ENCODE measurements at places on chromosomes 13 and 19.

GRCh38 chr13:79870766-79871165, 389.8 kb downstream of the NDFIP2 start:
- DNase-seq: no peak

- DNase-seq: no peak
Observed at GRCh38 chr13:30787738-30788525, 52.6 kb downstream of the ALOX5AP start.

DNA sequence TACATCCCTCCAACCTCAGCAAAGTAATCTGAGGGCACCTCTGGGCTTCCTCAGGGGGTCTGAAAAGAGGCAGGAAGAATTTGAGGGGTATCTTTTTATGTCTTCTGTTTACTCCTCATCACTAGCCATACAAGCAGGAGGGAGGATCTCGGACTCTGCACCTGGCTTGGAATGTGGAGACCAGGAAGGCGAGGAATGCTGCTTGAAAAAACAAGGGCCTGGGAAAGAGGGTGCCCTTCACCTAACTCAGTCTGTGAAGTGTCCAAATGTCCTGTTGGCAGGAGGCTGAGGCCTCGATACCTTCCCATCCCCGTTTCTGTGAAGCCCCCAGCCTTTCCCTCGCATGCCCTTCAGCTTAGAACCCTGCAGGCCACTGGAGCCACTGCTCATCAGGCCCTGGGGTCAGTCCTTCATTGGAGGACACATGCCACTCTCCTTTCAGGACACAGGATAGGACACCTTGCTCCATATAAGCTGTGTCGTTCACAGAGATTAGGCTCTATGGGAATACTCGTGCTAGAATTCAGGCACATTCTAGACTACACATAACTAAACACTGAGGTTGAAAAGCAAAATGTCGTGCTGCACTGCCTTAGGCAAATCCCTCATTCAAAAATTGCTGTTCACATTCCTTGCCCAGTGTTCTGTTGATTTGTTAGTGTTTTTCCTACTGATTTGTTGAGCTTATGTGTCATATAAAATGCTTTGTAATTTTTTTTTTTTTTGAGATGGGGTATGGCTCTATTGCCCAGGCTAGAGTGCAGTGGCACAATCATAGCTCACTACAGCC, 49.7 kb downstream of the ESD start:
- no peak for DNase-seq

DNA sequence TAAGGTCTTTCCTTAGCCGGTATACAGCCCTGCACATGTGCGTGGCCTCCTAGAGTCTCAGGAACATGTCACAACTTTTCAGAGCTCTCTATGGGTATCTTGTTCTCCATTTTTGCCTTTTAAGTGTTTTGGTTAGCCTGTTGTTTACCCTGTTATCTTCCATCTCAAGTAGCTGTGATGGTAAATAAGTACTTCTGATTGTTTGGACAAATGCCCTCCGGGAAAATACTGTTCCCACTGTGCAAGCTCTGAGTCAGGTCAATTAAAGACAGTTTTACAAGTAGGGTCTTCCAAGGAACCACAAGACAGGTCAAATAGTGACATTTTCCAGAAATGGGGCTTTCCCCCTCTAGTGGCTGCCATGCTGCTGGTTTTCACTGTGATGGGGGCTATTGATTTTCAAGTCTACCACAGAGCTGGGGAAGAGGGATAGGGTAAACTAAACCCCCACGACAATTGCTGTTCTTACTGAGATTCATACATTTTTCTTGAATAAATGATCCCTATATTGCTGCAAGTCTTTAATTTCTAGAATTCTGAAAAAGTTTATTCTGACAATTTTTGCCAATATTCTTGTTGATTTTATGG, 109.5 kb downstream of the TM9SF2 start:
- no peak for DNase-seq

DNA sequence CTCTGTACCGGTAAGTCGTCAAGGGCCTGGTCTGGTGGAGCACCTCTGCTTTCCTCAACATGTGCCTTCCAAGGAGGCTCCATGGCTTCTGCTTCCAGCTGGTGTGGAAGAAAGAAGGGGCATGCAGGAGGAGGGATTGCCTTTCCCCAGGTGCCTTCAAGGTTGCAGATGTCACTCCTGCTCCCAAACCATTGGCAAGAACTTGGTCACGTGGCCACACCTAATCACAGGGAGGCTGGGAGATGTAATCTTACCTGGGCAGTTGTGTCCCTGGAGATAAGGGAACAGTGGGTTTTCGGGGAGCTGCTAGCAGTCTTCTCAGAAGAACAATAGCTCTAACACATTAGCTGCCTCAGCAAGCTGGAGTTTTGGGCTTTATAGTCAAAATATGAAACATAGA, 9.7 kb upstream of the GPR18 start:
- DNase-seq: no peak

GRCh38 chr19:38274739-38275138, 10.4 kb downstream of the SPINT2 start:
- DNase-seq: no peak

DNA sequence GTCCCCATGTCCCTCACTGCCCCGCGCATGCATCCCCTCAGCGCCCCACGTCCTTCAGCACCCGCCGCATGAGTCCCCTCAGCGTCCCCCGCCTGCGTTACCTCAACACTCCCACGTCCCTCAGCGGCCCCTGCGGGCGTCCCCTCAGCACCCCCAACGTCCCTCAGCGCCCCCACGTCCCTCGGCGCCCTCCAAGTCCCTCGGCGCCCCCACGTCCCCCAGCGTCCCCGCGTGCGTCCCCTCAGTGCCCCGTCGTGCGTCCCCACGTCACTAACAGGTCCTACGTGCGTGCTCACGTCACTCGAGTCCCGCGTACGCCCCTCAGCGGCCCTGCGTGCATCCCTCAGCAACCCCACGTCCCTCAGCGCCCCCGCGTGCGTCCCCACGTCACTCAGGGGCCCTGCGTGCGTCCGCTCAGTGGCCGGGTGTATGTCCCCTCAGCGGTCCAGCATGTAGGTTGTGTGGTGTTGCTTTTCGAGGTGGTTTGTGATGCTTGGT, 19.5 kb upstream of the GAS6 start:
- DNase-seq: no peak

- DNase-seq: no peak
Observed at GRCh38 chr13:36051082-36051481, 80.1 kb downstream of the DCLK1 start.

GRCh38 chr19:2072757-2073551, 21.9 kb upstream of the MKNK2 start:
- DNase-seq: no peak

DNA sequence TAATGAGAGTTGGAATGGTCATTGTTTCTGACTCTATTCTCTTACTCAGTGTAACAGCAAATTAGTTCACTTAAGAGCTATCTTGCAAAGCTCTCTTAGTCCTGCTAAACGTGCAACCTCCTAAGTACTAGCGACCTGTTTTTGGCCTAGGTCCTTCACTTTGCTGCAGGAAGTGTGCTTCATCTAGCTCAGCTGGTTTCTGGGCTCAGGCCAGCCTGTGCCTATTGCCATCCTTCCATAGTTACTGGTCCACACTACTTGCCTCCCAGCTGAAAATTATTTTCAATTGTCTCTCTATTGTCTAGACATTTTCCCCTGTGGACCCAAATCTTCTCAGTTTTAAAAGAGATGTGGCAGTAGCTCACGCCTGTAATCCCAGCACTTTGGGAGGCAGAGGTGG, 561.3 kb downstream of the FGF9 start:
- DNase-seq: no peak

DNA sequence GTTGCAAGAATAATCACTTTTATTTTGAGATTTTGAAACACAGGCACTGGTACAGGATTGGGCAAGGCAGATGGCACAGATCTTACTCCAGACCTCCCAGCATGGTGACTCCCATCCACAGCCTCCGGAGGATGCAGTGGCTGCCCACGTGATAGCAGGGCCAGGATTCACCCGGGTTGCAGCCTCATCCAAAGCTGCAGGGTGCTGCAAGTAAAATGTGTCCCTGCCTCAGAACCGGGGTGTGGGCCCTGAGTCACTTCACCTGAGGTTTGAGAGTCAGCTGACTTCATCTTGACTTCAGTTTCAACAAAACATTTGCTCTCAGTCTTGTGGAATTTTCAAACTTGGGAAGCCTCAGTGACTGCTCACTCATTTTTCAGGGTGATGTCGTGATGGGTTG, 201.9 kb downstream of the FGF9 start:
- DNase-seq: no peak

DNA sequence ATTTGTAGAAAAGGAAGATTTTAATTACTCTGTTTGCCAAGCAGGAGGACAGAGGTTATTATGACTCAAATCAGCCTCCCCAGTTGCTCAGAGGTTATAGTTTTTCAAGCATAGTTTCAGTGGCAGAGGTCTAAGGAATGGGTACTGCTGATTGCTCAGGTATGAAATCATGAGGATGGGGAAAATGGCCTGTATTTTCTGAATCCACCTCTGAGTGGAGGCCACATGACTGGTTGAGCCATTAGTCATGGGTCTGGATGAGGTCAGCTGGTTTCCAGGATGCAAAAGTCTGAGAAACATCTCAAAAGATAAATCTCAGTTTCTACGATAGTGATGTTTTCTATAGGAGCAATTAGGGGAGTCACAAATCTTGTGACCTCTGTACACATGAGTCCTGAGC, 62.8 kb upstream of the CEACAM8 start:
- DNase-seq: peak; percentile 13

DNA sequence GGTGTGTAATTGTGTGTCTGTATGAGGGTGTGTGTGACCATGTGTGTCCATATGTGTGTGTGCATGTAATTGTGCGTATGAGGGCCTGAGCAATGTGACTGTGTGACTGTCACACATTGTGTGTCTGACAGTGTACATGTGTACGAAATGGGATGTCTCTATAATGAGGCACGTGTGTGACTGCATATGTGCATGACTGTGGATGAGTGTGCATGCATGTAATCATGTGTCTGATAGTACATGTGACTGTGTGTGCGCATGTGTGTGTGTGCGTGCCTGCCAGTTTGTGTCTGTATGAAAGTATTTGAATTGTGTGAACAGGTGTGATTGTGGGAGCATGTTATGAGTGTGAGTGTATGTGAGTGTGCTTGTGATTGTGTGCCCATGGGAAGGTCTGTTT, 2.2 kb upstream of the ACSBG2 start:
- DNase-seq: no peak

DNA sequence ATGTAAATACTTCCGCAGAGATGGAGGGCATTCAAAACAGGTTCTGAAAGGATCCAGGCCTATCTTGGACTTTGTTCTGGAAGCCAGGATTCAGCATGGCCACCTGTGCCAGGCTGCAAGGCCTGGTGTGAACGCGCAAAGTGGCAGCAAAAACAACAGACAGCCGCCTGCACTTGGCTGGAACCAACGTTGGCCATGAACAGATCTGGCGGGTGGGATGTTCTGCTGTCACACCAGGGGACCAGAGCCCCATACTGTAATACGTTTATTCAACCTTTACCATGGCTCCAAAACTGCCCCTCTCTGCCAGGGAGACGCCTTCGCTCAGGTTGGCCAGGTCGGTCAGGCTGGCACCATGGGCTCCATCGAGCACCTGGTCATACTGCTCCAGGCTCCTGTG, 69.7 kb downstream of the EPS15L1 start:
- DNase-seq: no peak

DNA sequence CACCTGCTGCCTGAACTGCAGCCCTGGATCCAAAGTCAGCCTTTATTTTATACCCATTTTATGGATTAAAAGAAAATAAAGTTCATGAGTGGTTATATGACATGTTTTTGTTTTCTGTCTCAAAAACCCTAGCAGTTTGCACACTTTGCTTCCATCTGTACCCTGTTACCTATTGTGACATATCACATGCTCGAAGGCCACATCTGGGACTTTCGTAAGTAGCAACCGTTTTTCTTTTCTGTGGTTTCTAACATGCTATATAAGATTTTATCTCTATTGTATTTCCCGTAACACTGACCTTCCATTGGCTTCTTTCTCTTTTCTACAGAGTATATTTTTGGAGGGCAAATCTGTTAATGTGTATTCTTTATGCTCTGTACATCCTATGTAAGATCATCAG, 1007.2 kb downstream of the PCDH9 start:
- peak; percentile 18 for DNase-seq

DNA sequence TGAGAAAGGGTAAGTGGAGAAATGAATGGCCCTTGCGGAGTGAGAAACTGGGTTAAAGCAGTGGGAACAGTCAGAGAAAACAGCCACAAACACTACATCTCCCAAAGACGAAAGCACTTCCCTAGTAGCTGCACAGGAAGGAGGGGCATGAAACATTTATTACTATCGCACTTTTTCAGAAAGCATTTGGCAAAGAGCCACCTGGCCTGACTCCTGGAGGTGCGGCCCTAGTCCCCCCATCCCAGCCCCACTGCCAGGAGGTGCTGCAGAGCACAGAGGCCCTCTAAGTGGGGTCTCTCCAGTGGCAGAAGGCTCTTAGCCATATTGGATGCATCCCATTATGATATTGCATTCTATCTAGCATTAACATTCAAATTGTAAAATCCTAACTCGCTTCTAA, 55.8 kb downstream of the MTMR6 start:
- DNase-seq: no peak

GRCh38 chr13:38686577-38687245, at the start of gene FREM2:
Gene FREM2, plus strand, starts transcription at chr13:38687077. Its CDS starts 268 bp downstream, at chr13:38687345.
- DNase-seq: peak; percentile 2

DNA sequence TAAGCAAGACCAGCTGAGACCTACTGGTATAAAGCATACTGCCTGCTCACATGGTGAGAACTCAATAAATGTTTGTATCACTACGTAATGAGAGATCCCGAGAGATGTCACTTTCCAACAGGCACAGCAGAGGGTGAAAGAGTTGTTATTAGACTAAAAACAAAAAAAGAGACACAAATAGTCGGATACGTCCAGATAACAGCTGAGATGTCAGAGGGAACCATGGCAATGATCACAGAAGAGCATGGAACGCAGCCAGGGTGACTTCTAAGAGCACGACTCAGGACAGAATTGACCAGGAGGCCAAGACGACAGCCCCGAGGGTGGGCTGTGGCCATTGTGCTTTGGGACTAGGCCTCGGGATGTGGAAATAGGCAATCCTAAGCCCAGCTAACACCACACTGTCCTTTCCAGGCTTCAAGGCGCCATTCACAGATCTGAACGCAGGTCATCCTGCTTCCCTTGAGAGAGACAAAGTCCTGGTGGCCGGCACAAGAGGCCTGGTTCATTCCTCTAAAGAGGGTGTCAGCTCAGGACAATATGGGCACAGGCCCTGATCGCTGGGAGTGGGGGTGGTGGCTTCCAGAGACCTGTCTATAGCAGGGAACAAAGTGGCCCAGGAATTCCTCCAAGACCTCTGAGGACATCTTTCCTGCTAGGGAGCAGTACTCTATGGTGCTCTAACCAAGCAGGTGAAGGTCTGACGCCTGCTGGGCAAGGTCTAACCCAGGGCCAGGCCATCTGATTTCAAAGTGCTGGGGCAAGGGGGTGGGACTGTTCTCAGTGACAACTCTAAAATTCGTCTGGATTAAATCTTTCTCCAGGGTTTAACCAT, 3.2 kb downstream of the SH3GL1 start:
- DNase-seq: no peak
